Esophagus muscularis mucosa (tissue), 4 donors: ENCODE measurements at places on chromosomes 5 and 9.
A peak's percentile ranks its signal among the peaks of the same experiment; 100 is the strongest.

- no peaks in the 10 kb centered on the region for H3K27me3 ChIP-seq
- no peaks in the 10 kb centered on the region for H3K4me1 ChIP-seq
- no peak overlapping the region for H3K4me3 ChIP-seq
- no peak overlapping the region for H3K27ac ChIP-seq
- no peaks in the 10 kb centered on the region for H3K36me3 ChIP-seq
- no peak for DNase-seq
These were observed 101.7 kb downstream of the CDH18 start for GRCh38 chr5:19886123-19886917.

DNA sequence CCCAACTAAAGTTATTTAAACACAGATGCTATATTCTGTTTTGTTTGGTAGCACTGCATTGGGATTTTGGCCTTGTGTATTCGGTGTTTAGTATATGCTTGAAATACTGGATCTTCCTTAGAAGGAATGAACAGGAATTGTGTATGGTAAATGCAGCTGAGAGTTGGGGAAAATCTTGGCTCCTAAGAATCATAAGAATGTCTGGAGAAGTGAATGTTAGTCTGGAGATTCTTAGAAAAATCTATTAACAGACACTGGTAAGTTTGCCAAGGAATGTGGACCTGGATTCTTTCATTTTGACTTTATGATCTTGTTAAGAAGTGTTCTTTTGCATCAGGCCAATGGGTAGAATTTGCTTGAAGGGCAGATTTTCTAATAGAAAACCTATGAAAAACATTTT, 38.9 kb downstream of the SNX30 start:
- H3K27ac ChIP-seq = peak overlapping the region; percentile 32
- H3K4me1 ChIP-seq = peaks cover 28% of the 10 kb centered on the region
- no peak overlapping the region for H3K4me3 ChIP-seq
- no peak for DNase-seq

- H3K4me1 ChIP-seq = no peaks in the 10 kb centered on the region
- no peak overlapping the region for H3K27ac ChIP-seq
- H3K4me3 ChIP-seq = no peak overlapping the region
- peaks cover 6% of the 10 kb centered on the region for H3K27me3 ChIP-seq
These were observed 90.8 kb downstream of the C5orf15 start for GRCh38 chr5:133877351-133878235.

- H3K27me3 ChIP-seq = no peaks in the 10 kb centered on the region
- no peak overlapping the region for H3K27ac ChIP-seq
- no peaks in the 10 kb centered on the region for H3K36me3 ChIP-seq
- no peak overlapping the region for H3K4me3 ChIP-seq
- DNase-seq = peak; percentile 83
These were observed 73.6 kb downstream of the C9orf153 start for GRCh38 chr9:86185872-86186271.

DNA sequence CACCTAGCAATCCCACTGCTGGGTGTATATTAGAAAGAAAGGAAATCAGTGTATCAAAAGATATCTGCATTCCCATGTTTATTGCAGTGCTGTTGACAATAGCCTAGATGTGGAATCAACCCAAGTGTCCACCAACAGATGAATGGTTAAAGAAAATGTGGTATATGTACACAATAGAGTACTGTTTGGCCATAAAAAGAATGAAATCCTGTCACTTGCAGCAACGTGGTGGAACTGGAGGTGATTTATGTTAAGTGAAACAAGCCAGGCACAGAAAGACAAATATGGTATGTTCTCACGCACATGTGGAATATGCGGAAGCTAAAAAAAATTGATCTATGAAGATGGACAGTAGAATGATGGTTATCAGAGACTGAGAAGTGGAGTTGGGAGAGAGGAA, 221.6 kb upstream of the DAP start:
- no peak overlapping the region for H3K4me3 ChIP-seq
- no peaks in the 10 kb centered on the region for H3K27me3 ChIP-seq
- no peak for DNase-seq

GRCh38 chr5:140073296-140073695, 30.2 kb upstream of the NRG2 start:
- no peak overlapping the region for H3K4me3 ChIP-seq
- H3K36me3 ChIP-seq = no peaks in the 10 kb centered on the region
- no peaks in the 10 kb centered on the region for H3K27me3 ChIP-seq
- H3K27ac ChIP-seq = no peak overlapping the region
- no peaks in the 10 kb centered on the region for H3K4me1 ChIP-seq
- DNase-seq = no peak

DNA sequence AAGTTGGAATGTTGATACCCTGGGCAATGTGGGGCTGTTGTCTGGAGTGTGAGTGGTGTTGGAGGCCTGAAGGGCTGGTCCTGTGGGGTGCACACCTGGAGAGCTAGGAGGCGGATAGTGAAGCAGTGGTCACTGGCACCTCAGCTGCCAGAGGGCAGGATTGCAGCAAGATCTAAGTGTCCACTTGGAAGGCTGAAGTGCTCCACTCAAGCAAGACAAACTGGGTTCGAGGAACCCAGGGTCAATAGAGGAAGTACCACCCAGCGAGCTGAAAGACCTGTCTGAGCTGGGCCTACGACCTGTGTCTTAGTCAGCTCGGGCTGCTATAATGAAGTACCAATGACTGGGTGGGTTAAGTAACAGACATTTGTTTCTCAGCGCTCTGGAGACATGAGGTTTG, 39.7 kb upstream of the TJP2 start:
- peaks cover 28% of the 10 kb centered on the region for H3K4me1 ChIP-seq
- H3K36me3 ChIP-seq = no peaks in the 10 kb centered on the region

DNA sequence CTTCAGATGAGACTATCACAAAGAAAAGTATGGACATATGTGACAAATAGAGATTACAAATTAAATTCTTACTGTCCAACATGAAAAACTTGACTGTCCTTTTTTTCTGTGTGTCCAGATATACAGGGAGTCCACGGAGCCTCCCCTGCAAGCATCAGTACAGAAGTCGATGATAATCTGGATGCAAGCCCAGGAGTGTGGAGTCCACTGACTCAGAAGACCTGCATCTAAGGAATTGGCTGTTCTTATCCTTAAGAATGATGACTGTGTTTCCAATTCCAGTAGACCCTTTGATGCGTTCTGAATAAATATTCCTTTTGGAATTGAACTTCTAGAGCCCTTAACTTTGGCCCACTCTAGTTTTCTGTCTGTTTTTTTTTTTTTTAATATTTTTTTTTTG, 56.7 kb upstream of the TAF11L2 start:
- H3K4me1 ChIP-seq = no peaks in the 10 kb centered on the region
- DNase-seq = no peak
- H3K27me3 ChIP-seq = no peaks in the 10 kb centered on the region
- no peak overlapping the region for H3K4me3 ChIP-seq

DNA sequence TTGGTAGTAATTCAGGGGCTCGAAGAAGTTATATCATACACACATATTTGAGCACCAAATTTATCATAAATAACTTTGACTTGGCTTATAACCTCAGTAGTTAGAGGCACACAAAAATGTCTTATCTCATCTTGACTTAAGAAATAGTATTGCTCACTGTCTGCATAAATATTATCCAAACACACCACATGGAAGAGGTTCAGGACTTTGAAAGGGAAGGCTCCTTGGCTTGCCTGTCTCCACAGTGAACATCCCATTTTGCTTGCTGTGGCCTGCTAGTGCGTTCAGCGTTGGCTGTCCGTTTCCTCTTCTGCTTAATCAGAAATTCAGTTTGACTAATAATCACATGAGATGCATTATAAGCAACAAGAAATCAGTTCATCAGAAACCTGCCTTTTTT, 13.9 kb downstream of the GRXCR2 start:
- no peak overlapping the region for H3K27ac ChIP-seq
- H3K4me3 ChIP-seq = no peak overlapping the region
- no peaks in the 10 kb centered on the region for H3K36me3 ChIP-seq
- DNase-seq = no peak
- peaks cover 8% of the 10 kb centered on the region for H3K4me1 ChIP-seq
- no peaks in the 10 kb centered on the region for H3K27me3 ChIP-seq

DNA sequence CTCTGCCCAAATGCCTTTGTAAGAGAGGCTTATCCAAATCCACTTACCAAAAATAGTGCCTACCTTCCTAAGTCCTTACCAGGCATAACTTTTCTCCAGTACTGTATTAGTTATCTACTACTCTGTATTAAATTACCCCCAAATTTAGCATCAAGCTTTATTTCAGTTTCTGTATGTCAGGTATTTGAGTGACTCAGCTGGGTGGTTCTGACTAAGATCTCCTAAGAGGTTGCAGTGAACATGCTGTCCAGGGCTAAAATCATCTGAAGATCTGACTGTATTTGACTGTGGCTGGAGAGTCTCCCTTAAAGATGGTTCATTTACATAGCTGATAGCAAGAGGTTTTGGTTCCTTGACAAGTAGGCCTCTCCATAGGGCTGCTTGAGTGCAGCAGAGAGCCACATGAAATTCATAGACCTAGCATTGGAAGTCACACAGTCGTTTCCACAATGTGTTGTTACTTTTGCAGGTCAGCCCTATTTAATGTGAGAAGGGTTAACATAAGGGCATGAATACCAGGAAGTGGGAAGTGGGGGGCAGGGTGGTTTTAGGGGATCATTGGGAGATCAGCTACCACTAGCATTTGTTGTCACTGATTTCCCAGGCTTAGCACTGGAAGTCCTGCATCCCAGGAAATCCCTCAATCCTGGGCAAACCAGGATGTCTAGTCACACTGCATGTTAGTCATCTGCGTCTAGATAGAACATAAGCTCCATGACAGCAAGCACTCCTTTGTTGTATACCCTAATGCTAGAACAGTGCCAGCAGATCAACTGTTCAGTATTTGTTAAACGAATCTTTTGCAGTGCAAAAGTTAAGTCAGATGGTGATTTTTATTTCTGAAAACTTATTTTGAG, 2.0 kb upstream of the ZNF622 start:
- no peaks in the 10 kb centered on the region for H3K27me3 ChIP-seq
- H3K4me1 ChIP-seq = peaks cover 46% of the 10 kb centered on the region
- H3K4me3 ChIP-seq = no peak overlapping the region
- H3K27ac ChIP-seq = peak overlapping the region; percentile 87
- DNase-seq = no peak
- no peaks in the 10 kb centered on the region for H3K36me3 ChIP-seq

DNA sequence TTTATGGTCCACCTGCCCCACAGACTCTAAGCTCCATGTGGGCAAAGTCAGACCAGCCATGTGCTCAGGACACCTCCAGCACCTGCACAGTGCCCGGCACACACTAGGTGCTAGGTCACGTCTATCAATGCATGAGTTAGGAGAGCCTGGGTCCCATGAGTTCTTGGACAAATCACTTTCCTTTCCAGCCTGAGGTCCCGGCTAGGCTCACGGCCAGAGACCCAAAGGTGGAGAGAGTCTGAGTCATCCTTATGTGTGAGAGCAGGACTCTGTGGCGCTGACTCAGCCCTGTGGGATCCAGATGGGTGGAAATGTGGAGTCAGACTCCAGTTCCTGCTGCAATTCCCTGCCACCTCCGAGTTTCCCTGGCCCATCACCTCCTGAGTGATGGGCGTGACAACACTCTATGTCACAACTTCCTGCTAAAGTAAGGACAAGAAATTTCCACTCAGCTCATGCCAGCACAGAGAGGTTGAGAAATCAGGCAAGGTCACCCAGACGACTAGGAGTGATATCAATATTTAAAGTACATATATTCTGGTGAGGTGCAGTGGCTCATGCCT, 2.5 kb upstream of the ST6GALNAC4 start:
- peaks cover 7% of the 10 kb centered on the region for H3K36me3 ChIP-seq
- no peaks in the 10 kb centered on the region for H3K27me3 ChIP-seq
- DNase-seq = peak; percentile 97
- H3K4me1 ChIP-seq = peaks cover 66% of the 10 kb centered on the region
- peak overlapping the region; percentile 79 for H3K27ac ChIP-seq

GRCh38 chr9:68978066-68978465, 35.8 kb downstream of the PRKACG start:
- no peak overlapping the region for H3K4me3 ChIP-seq
- H3K36me3 ChIP-seq = no peaks in the 10 kb centered on the region
- no peak for DNase-seq
- peaks cover 8% of the 10 kb centered on the region for H3K4me1 ChIP-seq
- H3K27ac ChIP-seq = no peak overlapping the region

DNA sequence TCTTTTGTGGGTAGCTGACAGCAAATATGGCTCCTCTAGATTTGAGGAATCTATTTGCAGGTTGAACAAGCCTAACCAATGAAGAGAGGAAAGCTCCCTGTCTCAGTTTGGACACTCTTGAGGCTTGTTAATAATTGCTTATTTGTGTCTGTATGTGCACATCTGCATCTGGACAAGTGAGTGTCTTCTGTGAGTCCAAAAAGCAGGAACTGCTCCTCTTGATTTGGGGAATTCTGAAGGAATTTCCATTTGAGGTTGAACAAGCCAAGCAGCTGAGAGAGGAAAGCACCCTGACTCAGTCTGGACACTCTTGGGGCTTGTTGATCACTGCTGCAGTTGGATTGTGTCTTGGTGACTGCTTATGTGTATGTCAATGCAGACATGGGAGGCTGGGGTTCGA, 211.6 kb downstream of the DTWD2 start:
- H3K4me1 ChIP-seq = no peaks in the 10 kb centered on the region
- no peak overlapping the region for H3K4me3 ChIP-seq
- no peak overlapping the region for H3K27ac ChIP-seq

DNA sequence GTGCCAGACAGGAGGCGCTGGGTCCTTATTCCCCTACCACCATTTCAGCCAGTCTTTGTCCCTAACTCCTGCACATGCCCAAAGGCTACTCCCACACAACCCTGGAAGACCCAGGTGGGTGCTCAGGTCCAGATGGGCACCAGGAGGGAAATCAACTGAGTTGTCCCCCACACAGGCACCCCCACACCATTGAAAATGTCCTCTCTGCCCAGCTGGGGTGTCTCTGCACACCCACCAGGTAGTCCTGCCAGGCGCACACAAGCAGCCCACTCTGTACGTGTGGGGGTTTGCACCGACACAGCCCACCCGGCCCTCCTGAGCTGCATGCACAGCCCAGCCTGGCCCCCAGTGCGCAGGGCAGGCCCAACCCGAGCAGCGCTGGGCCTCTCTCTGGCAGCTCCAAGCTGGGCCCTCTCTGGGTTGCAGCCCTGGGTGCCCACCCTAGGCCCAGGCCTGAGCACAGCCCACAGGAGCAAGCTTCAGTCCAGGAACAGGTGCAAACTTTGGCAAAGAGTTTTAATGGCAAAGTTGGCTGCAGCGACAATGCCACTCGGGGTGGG, 2.2 kb downstream of the RNF208 start:
- no peak overlapping the region for H3K27ac ChIP-seq
- no peaks in the 10 kb centered on the region for H3K27me3 ChIP-seq
- H3K4me1 ChIP-seq = peaks cover 30% of the 10 kb centered on the region

GRCh38 chr5:68459093-68459809, 243.7 kb downstream of the PIK3R1 start:
- DNase-seq = no peak
- no peak overlapping the region for H3K4me3 ChIP-seq
- H3K27ac ChIP-seq = no peak overlapping the region
- no peaks in the 10 kb centered on the region for H3K27me3 ChIP-seq
- peaks cover 33% of the 10 kb centered on the region for H3K4me1 ChIP-seq
- H3K36me3 ChIP-seq = no peaks in the 10 kb centered on the region

- H3K27ac ChIP-seq = peak overlapping the region; percentile 76
- peak overlapping the region; percentile 46 for H3K4me3 ChIP-seq
- no peaks in the 10 kb centered on the region for H3K36me3 ChIP-seq
- peaks cover 19% of the 10 kb centered on the region for H3K4me1 ChIP-seq
- DNase-seq = no peak
- no peaks in the 10 kb centered on the region for H3K27me3 ChIP-seq
These were observed 165.0 kb upstream of the ZNF462 start for GRCh38 chr9:106697750-106698502.

- DNase-seq = no peak
- H3K4me3 ChIP-seq = peak overlapping the region; percentile 72
- peaks cover 37% of the 10 kb centered on the region for H3K4me1 ChIP-seq
These were observed 1.5 kb downstream of the NDFIP1 start for GRCh38 chr5:142110046-142110531.

GRCh38 chr9:133842721-133843227, 104.6 kb upstream of the SARDH start:
- no peaks in the 10 kb centered on the region for H3K36me3 ChIP-seq
- H3K4me1 ChIP-seq = peaks cover 27% of the 10 kb centered on the region
- no peak overlapping the region for H3K27ac ChIP-seq
- H3K4me3 ChIP-seq = no peak overlapping the region
- H3K27me3 ChIP-seq = no peaks in the 10 kb centered on the region
